ENCODE measurements at places on chromosomes 1 and 21.

DNA sequence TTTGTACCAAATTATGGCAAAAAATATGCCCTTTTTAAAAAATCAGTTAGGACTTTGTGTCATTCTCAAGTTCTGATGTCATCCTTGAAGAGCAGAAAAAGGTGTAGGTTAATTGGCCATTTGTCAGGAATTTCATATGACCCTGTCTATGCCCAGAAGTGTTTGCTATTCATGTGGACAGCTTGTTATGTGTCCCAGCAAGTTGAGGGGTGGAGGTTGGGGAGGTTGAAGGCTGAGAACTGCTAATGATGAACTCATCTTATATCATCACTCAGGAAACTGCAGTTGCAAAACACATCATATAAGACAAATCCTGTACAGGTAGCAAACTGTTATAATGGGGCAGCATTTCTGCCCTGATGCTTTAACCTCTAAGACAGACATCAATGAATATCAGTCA lies 106.5 kb downstream of the PHTF1 start:
- DNase-seq, result no peak
- no peaks in the 10 kb centered on the region for H3K4me1 ChIP-seq
- H3K27ac ChIP-seq, result no peak overlapping the region
- H3K4me3 ChIP-seq, result no peak overlapping the region
- peaks cover 32% of the 10 kb centered on the region for H3K36me3 ChIP-seq
- no peaks in the 10 kb centered on the region for H3K27me3 ChIP-seq

GRCh38 chr1:14372526-14372925 lies 226.0 kb upstream of the KAZN start:
- no peak overlapping the region for H3K4me3 ChIP-seq
- no peaks in the 10 kb centered on the region for H3K4me1 ChIP-seq
- H3K27ac ChIP-seq, result no peak overlapping the region
- no peaks in the 10 kb centered on the region for H3K36me3 ChIP-seq
- peaks cover 3% of the 10 kb centered on the region for H3K27me3 ChIP-seq

GRCh38 chr1:46577671-46578070 lies 26.2 kb upstream of the KNCN start:
- H3K27ac ChIP-seq, result no peak overlapping the region
- H3K4me3 ChIP-seq, result no peak overlapping the region
- no peaks in the 10 kb centered on the region for H3K27me3 ChIP-seq

DNA sequence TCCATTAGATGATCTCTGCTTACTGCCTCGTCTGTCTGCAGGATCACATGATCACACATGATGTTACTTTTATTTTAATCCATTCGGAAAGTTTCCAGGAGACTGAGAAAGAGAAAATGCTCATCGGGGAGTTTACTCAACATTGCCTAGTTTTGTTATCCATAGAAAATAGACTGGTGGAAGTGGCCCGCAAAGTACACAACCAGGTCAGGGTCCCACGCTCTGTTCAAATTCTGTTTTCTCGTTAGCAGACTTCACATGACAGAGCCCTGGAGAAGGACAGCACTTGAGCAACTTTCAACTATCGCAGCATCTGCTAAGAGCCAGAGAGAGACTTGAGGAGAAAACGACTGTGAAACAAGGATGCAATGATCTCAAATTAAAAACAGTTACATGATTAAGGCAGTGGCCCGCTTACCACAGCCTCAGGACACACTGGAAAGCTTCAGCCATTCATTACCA lies 44.2 kb downstream of the ADAMTS1 start:
- peak overlapping the region; percentile 69 for H3K27ac ChIP-seq
- DNase-seq, result no peak
- no peaks in the 10 kb centered on the region for H3K27me3 ChIP-seq
- H3K36me3 ChIP-seq, result no peaks in the 10 kb centered on the region
- H3K4me3 ChIP-seq, result no peak overlapping the region

DNA sequence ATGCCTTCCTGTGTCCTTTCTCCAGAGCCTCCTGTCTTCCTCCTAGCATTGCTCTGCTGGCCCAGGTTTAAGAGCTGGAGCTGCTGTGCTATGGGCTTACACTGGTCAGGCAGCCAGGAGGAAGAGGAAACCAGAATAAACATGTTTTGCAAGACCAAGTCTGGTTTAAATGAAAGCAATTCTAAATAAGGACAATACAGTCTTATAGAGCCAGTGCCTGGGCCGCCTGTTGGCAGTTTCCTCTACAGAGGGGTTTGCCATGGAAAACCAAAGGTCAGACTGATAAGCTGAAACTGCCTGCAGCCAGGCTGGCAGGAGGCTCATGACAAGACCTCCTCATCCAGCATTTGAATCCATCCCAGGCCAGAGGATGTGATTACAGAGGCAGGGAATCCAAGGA lies 92.9 kb upstream of the FGGY start:
- no peaks in the 10 kb centered on the region for H3K27me3 ChIP-seq
- H3K4me3 ChIP-seq, result no peak overlapping the region
- H3K36me3 ChIP-seq, result no peaks in the 10 kb centered on the region

DNA sequence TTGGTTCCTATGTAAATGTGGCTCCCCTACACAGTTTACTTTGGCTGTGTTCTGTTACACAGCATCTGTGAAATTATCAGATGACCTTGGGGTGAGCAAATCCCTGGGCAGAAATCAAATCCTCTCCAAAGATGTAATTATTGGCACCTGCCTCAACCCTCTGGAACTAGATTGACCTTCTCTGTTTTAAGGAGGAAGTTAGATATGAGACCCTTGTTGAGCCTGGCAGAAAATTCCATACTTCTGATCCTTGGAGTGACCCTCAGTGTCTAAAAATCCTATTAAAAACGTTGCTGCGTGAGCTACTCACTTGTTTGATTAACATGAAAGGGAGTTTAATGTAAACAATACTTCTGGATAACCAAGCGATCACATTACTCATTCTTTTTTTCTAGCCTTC lies 122.0 kb downstream of the CLIC6 start:
- H3K36me3 ChIP-seq, result peaks cover 48% of the 10 kb centered on the region
- no peaks in the 10 kb centered on the region for H3K27me3 ChIP-seq
- no peak for DNase-seq

DNA sequence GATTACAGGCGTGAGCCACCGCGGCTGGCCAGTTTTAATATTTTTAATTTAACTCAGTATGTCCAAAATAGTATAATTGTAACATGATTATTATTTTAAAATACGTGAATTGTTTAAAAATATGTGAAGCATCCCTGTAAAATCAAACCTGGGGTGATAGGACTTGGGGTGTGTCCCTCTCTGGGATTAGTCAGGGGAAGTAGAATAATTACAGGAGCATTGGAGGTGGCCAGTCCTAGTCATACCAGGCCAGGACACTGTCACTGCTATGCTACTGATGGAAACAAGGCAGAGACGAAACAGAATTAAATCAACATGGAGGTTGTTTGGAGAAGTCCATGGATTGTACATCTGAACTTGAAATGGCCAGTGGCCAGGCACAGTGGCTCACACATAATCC lies 16.8 kb downstream of the SZRD1 start:
- H3K27me3 ChIP-seq, result no peaks in the 10 kb centered on the region
- no peak for DNase-seq
- peaks cover 7% of the 10 kb centered on the region for H3K36me3 ChIP-seq
- H3K4me1 ChIP-seq, result peaks cover 45% of the 10 kb centered on the region
- no peak overlapping the region for H3K27ac ChIP-seq
- no peak overlapping the region for H3K4me3 ChIP-seq

- H3K27me3 ChIP-seq, result peaks cover 15% of the 10 kb centered on the region
- no peak overlapping the region for H3K4me3 ChIP-seq
- no peaks in the 10 kb centered on the region for H3K36me3 ChIP-seq
- DNase-seq, result no peak
These were observed 21.0 kb downstream of the B3GALT5 start for GRCh38 chr21:39633770-39634181.

GRCh38 chr21:36841866-36842265 lies 124.6 kb downstream of the HLCS start:
- peaks cover 4% of the 10 kb centered on the region for H3K4me1 ChIP-seq
- DNase-seq, result no peak
- H3K36me3 ChIP-seq, result no peaks in the 10 kb centered on the region
- H3K4me3 ChIP-seq, result no peak overlapping the region
- no peak overlapping the region for H3K27ac ChIP-seq

DNA sequence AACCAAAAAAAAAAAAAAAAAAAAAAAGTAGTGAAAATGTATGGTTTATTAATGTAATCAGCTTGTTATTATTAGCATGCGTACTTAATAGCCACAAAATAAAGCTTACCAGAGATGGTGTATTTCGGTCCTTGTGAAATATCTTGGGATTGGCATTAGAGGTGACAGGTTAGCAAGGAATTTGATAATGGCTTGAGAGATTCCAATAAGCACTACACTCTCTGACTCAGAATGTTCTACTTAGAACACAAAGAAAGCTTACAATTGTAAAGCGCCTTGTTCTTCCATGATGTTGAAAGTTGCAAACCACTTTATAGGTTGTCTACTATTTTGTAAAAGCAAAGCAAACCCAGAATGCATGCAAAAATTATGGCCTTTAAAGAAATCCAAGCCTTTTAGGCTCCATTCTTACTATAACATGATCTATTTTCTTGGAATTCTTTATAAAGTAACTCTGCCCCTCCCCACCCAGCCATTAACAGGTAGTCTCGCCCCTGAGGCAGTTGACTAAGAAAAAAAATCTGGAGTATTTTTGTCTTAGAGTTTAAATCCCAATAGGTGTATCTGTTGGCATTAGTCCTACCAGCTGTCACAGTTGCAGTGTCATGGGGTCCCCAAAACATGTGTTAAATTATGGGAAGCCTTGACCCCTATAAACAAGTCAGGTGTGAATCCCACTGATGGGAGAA lies 129.2 kb downstream of the DHRS3 start:
- H3K27ac ChIP-seq, result no peak overlapping the region
- no peaks in the 10 kb centered on the region for H3K27me3 ChIP-seq
- DNase-seq, result no peak
- peaks cover 30% of the 10 kb centered on the region for H3K4me1 ChIP-seq
- peaks cover 4% of the 10 kb centered on the region for H3K36me3 ChIP-seq
- H3K4me3 ChIP-seq, result no peak overlapping the region

DNA sequence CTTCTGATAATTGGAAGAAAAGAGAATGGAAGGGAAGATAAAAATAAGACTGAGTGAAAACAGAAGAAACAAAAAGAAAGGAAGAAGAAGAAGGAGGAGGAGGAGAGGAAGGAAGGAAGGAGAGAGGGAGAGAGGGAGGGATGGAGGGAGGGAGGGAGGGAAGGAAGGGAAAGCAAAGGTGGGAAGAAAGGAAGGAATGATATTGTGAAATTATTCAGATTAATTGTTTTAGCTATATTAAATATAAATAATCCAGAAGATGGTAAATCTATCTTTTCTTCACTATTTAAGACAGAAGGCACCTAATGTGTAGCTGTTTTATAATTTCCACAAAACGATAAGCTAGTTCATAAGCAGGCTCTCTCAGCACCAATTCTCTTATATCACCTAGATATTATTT lies 191.3 kb upstream of the LRRC7 start:
- no peak overlapping the region for H3K27ac ChIP-seq
- no peaks in the 10 kb centered on the region for H3K36me3 ChIP-seq
- no peaks in the 10 kb centered on the region for H3K27me3 ChIP-seq
- no peak for DNase-seq
- H3K4me1 ChIP-seq, result no peaks in the 10 kb centered on the region

- no peak overlapping the region for H3K4me3 ChIP-seq
- no peaks in the 10 kb centered on the region for H3K27me3 ChIP-seq
- no peaks in the 10 kb centered on the region for H3K36me3 ChIP-seq
- H3K4me1 ChIP-seq, result no peaks in the 10 kb centered on the region
These were observed 300.8 kb downstream of the HHIPL2 start for GRCh38 chr1:222247081-222247480.

DNA sequence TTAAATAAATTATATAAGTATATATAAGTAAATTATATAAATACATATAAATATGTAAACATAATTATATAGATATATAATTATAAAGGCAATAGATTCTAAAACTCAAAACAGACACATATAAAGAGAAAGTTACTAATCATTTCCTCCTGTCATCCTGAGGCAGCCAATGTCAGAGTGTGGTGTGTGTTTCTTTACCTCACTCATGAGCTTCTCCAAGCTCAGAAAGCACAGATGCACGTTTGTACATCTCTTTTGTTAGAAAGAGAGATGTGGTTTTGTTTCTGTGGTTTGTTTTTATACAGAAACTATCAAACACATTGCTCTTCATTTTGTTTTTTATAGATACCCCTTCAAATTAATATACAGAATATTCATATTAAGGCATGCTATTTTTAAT lies 594.8 kb downstream of the USP25 start:
- H3K27ac ChIP-seq, result no peak overlapping the region
- no peaks in the 10 kb centered on the region for H3K27me3 ChIP-seq
- no peaks in the 10 kb centered on the region for H3K36me3 ChIP-seq
- no peak overlapping the region for H3K4me3 ChIP-seq

- H3K27ac ChIP-seq, result no peak overlapping the region
- H3K36me3 ChIP-seq, result no peaks in the 10 kb centered on the region
- no peak for DNase-seq
- peaks cover 4% of the 10 kb centered on the region for H3K27me3 ChIP-seq
These were observed 143.7 kb downstream of the PRDM16 start for GRCh38 chr1:3212453-3213355.

DNA sequence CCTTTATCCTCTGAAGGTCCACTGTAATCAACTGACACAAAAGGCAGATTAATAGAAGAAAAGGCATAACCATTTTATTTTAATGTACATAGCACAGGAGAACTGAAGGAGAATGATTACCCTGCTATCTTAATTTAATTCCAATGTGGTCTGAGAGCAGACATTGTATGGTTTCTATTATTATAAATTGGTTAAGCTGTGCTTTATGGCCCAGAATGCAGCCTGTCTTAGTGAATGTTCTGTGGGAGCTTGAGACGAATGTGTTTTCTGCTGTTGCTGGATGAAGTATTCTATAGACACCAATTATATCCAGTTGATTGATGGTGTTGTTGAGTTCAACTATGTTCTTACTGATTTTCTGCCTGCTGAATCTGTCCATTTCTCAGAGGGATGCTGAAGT lies 25.0 kb upstream of the SLC2A1 start:
- no peaks in the 10 kb centered on the region for H3K4me1 ChIP-seq
- H3K27ac ChIP-seq, result no peak overlapping the region
- DNase-seq, result no peak
- no peaks in the 10 kb centered on the region for H3K36me3 ChIP-seq

DNA sequence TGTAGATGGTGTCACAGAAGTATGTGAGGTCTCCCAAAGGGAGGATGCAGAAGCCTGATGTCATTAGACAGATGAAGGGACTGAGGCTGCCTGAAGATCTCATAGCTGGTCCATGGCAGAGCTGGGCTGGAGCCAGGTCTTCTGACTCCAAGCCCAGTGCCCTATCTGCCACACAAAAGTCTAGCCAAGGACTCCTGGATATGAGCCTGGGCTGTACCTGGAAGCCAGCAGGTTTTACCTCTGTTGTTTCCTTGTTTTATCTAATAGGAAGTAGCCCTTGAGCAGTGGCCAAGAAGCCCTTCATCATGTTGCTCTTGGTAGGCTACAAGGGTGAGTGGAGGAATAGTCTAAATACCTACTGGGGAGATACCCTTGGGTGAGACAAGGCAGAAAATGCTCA lies 74.4 kb upstream of the SLC44A3 start:
- H3K4me3 ChIP-seq, result no peak overlapping the region
- no peak overlapping the region for H3K27ac ChIP-seq
- peaks cover 11% of the 10 kb centered on the region for H3K4me1 ChIP-seq
- H3K36me3 ChIP-seq, result no peaks in the 10 kb centered on the region

- H3K4me1 ChIP-seq, result no peaks in the 10 kb centered on the region
- H3K27ac ChIP-seq, result no peak overlapping the region
- no peak overlapping the region for H3K4me3 ChIP-seq
- no peak for DNase-seq
These were observed 9.9 kb upstream of the SPRR4 start for GRCh38 chr1:152960452-152961044.
